ENCODE measurements at places on chromosomes 7 and 10. TPM values are rescaled to one million over a fixed set of nuclear protein-coding genes. Genes with fewer than 3 reads are reported as not detected.

GRCh38 chr10:98449287-98449686 lies 2.6 kb upstream of the HPS1 start:
- DNase-seq = no peak

DNA sequence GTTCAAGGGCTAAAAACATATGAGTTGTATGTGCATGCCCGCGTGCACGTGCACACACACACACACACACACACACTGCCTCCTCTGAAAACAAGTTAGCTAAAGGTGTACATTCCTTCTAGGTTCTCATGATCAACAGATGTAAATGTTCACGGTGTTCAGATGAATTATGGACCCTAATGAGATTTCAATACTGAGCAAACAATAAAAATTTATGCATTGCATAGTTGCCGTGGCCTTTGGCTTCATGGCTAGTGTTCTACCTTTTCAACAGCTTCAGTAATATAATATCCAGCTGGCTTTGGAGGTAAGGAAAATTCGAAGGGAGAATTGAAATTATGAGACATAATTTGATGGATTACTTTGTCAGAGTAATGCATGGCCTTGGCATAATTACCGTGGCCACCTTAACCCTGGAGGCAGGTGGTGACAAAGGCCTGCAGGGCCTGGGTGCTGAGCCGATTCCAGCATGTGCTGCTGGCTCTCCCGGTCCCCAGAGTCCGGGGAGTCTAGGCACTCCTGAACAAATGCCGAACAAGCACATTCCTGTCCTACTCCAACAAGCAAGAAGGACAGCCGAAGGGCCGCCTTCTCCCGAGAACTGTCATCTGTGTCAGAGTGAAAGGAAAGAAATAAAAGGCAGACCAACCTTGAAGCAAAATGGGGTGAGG lies 166.6 kb upstream of the TCF7L2 start:
- peak; percentile 31 for DNase-seq

- DNase-seq = no peak
Observed at GRCh38 chr10:110456046-110456445, 41.7 kb upstream of the DUSP5 start.

DNA sequence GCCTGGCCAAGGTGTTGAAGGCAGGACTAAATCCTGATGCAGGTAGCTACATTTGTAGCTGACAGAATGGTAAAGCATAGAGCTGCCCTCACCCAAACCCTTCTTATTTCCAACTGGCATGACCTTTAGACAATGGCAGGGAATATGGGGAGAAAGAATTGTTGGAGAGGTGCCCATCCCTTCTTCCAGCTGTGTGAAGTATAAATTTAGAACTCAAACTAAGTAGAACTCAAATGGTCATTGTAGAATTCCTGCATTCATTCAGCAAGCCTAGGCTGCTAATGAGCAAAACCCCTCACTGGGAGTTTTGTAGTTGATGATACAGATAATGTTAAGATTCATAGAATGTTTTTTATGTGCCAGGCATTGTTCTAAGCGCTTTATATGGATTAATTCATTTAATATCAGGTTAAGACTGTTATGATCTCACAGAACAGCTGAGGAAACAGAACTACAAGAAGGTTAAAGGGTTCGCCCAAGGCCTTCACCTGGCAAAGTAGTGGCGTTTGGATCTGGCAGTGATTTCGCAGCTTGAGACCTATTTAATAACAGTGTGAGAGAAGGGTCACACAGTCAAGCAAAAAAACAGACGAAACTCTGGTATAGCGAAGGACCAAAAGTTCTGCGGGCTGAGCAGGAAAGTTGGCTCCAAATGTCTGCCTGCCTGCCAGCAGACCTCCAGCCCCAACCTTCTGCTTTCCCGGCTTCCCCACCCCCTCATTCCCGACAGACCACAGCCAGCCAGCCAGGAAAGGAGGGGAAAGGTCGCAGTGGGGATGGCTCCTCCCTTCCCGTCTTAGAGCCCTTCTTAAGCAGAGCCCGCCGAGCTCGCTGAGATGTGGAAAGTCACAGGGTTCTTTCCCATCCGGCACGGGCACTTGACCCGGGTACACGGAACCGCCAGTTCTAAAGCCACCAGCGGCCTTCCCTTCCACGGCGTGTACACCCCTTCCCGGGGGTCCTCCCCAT lies 1.6 kb upstream of the HILPDA start:
- peak; percentile 94 for DNase-seq

DNA sequence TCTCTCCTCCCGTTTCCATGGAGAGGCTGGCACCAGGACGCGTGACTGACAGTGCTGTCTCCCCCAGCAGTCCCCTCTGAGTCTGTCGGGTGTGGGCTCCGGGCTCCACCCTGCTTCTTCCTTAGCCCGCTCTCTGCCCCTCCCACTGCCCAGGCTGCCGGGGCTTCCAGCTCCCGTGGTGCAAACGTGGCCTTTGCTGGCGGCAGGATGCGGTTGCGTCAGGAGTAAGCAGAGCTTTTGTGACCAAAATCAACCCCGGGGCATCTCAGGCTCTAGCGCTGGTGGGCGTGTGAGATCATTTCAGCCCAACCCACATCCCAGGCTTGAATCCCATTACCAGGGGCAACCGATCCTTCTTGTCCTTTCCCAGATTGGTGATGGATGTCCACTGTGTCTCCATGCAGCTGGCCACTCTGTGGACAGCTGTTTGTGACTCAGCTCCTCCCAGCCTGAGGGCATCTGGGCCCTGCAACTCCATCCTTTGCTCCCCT lies 28.2 kb downstream of the PTPRE start:
- DNase-seq = no peak

- DNase-seq = no peak
Observed at GRCh38 chr7:64869121-64869725, 33.9 kb upstream of the ZNF273 start.

GRCh38 chr7:139328375-139328774 lies 12.8 kb upstream of the FMC1 start:
- no peak for DNase-seq

GRCh38 chr10:120891365-120891764 lies 40.2 kb downstream of the WDR11 start:
- DNase-seq = no peak

DNA sequence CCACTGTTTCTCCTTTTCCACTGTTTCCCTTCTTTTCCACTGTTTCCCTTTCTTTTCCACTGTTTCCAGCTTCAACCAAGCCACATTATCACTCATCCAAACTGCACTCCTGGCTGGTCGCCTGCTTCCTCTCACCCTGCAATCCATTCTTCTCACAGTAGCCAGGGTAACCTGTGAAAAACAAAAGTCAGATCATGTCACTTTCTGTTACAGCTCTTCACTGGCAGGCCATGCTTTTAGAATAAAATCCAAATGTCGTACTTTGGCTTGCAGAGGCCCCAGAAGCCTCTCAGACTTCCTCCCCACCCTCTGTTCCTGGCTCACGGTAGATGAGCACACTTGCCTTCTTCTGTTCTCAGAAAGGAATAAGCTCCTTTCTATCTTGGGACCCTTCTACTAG lies 33.9 kb downstream of the STARD3NL start:
- DNase-seq = no peak

GRCh38 chr10:80767963-80768362 lies 230.3 kb downstream of the SH2D4B start:
- DNase-seq = no peak

GRCh38 chr7:106178593-106179134 lies 66.6 kb upstream of the SYPL1 start:
- DNase-seq = no peak

DNA sequence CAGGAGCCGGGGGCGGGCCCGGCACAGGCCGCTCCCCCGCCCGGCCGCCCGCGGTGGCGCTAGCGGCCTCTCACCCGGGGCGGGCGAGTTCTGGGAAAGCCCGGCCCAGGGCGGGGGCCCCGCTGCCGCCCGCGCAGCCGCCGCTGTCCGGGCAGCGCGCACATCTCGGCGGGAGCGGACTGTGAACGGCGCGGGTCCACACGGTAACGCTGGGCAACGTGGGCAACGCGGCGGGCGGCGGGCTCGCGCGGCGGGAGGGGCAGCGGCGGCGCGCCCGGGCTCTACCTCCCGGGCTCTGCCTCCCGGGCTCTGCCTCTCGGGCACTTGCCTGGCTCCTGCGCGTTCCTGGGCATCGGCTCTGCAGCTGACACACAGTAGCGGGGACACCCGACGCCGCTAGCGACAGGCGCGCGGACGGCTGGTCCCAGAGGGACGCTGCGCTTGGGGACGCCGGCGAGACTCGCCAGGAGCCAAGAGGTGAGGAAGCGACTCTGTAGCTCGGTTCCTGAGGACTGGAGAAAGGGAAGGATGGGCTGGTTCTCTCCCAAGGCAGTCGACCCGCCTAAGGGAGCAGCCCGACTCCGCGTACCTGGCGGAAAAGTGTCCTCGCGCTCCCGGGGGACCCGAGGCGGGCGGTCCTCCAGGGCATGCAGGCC lies at the start of gene PLCE1:
Gene PLCE1 (plus strand): TSS at position 150 of the 656 bp plus-strand sequence. CDS start 37,116 bp downstream, outside the sequence.
- peak; percentile 82 for DNase-seq

Gene SRGN
- total RNA-seq = 130 TPM

Gene AKR1C1
- total RNA-seq = 61.7 TPM

Gene RSPH10B2
- total RNA-seq = 0.22 TPM

Gene ZNF736
- 24.5 TPM for total RNA-seq

Gene RNF32
- 2.7 TPM for total RNA-seq
